NCI-H2081 (cell line): ENCODE measurements at places on chromosomes 12 and 14.
A peak's percentile ranks its signal among the peaks of the same experiment; 100 is the strongest.

DNA sequence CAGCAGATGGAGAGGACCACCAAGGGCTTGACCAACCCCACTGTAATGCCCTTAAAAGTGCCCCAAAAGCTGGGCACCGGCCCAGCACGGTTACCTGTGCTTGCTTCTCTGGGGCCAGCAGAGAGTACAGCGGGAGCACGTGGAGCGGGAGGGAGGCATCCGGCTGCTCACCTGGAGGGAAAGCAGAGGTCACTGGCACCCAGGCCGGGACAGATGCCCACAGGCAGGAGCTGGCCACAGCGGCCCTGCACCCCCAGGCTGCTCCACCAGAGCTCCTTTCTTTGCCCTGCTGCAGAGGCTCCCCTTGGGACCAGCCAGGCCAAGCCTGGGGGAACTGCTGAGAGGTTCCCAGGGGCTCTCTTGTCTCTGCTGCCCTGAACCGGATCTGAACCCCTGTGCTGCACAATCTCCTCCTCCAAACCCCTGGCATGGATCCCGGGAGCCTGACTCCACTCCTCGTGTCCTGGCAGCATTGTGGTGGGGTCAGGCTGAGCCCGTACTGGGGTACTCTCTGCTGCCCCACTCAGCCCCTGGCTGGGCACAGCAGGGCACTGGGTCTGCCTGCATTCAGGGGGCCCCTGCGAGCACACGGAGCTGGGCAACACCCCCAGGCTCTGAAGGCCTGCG is 24.0 kb downstream of the DHX37 start:
- DNase-seq = no peak

DNA sequence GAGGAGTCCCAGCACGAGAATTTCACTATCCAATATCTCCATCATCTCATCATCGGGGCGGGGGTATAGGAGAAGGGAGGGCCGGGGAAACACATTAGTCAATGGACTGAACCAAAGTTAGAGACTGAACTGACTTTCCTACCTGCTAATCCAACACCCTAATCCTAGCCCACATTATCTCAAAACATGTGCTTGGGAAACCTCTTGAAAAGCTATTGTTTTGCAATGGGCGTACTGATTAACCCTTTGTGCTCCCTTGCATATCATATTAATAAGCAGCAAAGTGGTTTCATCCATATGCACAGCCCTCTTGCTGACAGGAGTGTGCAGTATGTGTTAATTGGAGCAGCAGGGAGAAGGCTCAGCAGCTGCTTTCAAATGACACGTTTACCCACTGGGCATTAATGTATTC is 125.7 kb upstream of the GRIP1 start:
- peak; percentile 97 for DNase-seq

GRCh38 chr12:104790296-104791125 is 167.6 kb downstream of the SLC41A2 start:
- no peak for DNase-seq

DNA sequence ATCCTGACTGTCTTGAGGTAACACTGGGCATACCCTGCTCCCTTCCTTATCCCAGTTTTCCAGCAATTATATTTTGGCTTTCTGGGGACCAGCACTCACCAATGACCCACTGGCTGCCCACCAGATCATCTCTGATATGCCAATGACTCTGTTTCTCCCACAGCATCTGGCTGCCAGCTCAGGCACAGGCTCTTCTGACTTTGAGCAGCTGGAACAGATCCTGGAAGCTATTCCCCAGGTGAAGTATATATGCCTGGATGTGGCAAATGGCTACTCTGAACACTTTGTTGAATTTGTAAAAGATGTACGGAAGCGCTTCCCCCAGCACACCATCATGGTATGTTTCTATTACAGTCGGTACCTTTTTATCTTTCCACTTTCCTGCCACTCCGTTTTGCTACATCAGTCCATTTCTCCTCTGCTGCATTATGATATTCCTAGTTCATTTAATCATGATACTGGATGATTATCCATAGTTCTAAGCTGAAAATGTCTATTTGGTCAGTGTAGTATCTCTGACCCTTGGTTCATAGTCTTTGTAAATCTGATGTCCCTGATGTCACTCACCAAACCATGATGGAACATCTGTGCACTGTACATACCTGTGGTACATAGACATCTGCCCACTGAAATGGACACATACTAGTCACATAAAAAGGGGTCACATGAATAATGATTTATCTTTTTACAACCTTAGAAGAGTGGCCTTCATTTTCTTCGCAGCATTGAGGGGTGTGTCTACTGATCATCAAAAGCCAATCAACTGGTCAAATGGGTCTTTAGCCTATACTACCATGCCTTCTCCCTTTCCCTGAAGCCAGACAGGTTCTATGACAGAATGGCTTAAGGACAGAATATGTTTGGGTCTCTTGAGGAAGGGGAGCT is 3.3 kb downstream of the GMPR2 start:
- DNase-seq = no peak

DNA sequence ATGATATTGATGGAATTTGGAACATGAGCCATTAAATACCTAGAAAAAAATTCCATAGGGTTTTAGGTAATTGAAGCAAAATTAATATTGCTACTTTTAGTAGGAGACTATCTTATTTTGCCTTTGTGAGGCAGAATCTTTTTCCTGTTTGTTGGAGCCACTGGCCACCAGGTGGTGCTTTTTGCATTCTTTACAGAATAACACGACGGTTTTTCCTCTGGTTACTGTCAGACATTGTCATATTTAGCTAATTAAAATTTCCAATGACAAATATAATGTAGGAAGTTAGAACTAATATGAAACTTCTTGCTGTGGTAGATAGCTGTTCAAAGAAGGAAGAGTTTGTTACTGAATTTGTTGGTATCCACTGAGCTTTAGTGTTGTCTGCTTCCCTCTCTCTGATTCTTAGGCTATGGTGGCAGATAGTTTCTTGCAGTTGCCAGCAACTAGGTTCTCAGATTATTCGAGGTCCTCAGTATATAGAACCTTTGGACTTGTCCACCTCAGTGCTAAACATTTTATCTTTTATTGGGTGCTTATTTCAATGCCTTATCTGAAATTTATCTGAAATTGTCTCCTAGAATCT is 25.7 kb downstream of the RAB21 start:
- DNase-seq = peak; percentile 58

GRCh38 chr12:62684570-62685295 is 218.1 kb downstream of the MON2 start:
- DNase-seq = no peak

- DNase-seq = no peak
Measured at GRCh38 chr12:123238961-123239360, 5.7 kb downstream of the MTRFR start.

GRCh38 chr12:96293093-96293492 is 98.9 kb downstream of the ELK3 start:
- no peak for DNase-seq

DNA sequence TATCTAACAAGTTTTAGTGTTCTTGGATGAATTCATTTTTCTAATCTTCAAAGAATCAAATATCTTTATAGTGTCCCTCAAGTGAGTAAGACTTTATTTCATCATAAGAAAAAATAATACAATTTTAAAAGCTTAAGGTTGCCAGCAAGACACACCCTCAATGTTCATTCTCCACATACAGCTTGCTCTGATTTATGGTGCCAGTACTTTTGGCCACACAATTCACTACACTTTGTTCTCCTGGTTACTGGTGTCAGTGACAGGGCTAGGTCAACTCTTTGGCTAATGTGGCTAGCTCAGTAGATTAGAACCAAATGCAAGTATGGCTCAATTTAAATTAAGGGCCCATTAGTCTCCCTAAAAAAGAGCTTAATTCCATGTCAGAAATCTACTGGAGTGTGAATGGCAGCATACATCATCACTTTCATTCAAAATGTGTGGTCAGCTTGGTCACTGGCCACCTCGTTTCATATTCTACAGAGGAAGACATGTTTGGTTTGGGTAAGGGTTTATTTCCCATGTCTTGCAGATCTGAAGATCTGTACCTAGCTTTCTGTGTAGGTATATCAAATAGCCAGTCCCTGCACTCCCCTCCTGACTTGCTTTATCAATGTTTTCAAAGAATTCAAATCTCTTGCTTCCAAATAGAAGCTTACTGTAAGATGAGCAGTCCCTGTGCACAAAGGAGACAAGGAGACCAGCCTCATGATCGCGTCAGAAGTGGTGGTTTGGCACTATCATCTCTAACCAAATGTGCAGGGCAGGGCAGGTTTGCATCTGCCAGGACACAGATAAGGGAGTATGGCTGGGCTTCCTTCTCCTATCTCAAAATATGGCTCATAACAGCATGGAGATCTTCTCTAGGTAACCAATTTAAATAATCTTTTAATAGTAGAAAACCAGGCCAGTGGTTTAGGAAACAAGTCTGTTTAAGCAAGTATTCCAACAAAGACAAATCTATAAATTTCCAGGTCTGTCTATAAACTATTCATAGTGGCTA is 31.3 kb downstream of the HECTD4 start:
- DNase-seq = no peak

- DNase-seq = no peak
Measured at GRCh38 chr14:85399186-85399585, 130.8 kb upstream of the FLRT2 start.

DNA sequence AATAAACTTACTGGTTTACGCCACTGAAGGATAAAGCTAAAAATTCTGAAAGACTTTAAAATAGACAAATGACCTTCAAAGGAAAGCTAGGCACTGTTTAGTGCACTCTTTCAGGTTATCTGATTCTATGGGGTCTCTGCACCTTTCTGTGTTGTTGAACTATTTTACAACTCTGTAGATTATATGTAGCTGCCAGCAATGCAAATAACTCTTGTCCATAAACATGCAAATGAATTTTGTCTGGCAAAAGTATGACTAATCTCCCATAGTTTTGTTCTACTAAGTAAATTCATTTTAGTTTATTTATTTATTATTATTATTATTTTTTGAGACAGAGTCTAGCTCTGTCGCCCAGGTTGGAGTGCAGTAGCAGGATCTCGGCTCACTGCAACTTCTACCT is 266.3 kb upstream of the CCDC196 start:
- no peak for DNase-seq

- DNase-seq = no peak
Measured at GRCh38 chr12:5455045-5455444, 23.1 kb downstream of the NTF3 start.

- no peak for DNase-seq
Measured at GRCh38 chr12:117333331-117333881, 28.0 kb downstream of the NOS1 start.
